Lung (tissue), 17 donors: ENCODE measurements at places on chromosomes 12 and 14. TPM values are rescaled to one million over a fixed set of nuclear protein-coding genes. Genes with fewer than 3 reads are reported as not detected.

Gene HOXC12
- not detected for polyA plus RNA-seq

Gene MYH6
- 0.25 TPM for polyA plus RNA-seq

Gene MFAP5
- 1.6 TPM for polyA plus RNA-seq

Gene MYL6
- 3,593 TPM for polyA plus RNA-seq

Gene GNG2
- polyA plus RNA-seq, result 22.1 TPM

Gene ATP5MC2
- 366 TPM for polyA plus RNA-seq

Gene DHH
- 0.16 TPM for polyA plus RNA-seq

Gene ACRBP
- polyA plus RNA-seq, result 8.7 TPM
